ENCODE measurements at places on chromosomes 2 and 18. TPM values are rescaled to one million over a fixed set of nuclear protein-coding genes. Genes with fewer than 3 reads are reported as not detected.

Gene UGP2
- total RNA-seq = 210 TPM

Gene RAB6C
- total RNA-seq = not detected

Gene STPG4
- total RNA-seq = 0.15 TPM

Gene FLACC1
- total RNA-seq = 0.35 TPM

Gene HRH4
- not detected for total RNA-seq

Gene PASK
- 16.0 TPM for total RNA-seq

Gene RELCH
- 31.7 TPM for total RNA-seq

Gene ARHGAP28
- not detected for total RNA-seq

Gene MEIS1
- total RNA-seq = 6.0 TPM

Gene THUMPD2
- 15.6 TPM for total RNA-seq

Gene VAMP5
- 7.2 TPM for total RNA-seq

Gene TUBB8B
- 0.98 TPM for total RNA-seq

Gene XDH
- total RNA-seq = not detected

Gene DSC1
- not detected for total RNA-seq

- H3K27ac ChIP-seq = no peak overlapping the region
- no peaks in the 10 kb centered on the region for H3K36me3 ChIP-seq
- H3K4me3 ChIP-seq = no peak overlapping the region
- H3K27me3 ChIP-seq = no peaks in the 10 kb centered on the region
Measured at GRCh38 chr2:44778671-44779476, 162.6 kb upstream of the SIX3 start.

DNA sequence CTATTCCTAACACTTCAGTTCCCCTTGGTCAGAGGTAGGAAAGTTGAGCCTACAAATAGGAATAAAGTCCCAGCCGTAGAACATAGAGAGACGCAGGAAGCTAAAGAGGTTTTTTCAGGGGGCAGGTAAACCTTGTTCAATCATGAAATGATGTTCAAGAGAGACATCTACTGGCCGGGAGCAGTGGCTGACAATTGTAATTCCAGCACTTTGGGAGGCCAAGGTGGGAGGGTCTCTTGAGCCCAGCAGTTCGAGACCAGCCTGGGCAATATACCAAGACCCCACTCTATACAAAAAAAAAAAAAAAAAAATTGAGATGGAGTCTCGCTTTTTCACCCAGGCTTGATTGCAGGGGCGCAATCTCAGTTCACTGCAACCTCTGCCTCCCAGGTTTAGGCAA is 66.7 kb upstream of the DNAJC10 start:
- H3K4me3 ChIP-seq = no peak overlapping the region
- H3K27me3 ChIP-seq = no peaks in the 10 kb centered on the region
- H3K27ac ChIP-seq = no peak overlapping the region
- H3K4me1 ChIP-seq = no peaks in the 10 kb centered on the region

DNA sequence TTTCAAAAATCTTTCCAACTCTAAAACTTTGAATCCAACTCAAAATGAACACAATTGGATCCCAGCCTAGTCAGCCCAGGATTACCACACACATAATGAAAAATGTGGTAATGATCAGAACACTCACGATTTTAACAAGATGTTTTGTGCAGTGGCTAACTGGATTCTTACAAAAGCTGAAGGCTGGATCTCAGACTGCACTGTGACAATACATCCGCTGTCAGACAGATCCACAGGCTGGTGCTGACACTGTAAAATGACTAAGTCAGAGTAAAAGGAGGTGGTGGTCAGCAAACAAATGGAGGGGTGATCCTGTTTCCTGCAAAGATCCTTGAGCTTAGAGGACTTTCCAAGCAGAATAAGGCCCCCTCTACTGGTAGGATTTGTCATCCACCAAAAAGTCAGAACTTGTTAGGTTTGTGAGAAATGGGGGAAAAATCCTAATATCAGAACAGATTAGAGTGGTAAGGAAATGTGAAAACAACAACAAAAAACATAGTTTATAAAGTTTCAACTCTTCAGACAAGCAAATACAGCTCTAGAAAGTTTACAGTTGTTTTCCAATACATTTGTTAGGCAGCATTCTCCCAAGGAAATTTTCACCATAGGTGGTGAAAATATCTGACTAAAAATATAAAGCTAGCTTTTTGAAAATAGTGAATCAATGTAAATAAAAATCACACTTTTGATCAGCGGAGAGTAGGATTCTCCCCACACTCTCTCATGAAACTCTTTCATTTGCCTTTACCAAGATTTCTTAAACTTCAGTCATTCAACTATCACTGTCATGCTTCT is 211.9 kb downstream of the AGPS start:
- peak overlapping the region; percentile 5 for H3K27ac ChIP-seq
- H3K4me1 ChIP-seq = peaks cover 65% of the 10 kb centered on the region
- peak; percentile 76 for DNase-seq

- DNase-seq = no peak
- no peak overlapping the region for H3K4me3 ChIP-seq
- H3K4me1 ChIP-seq = no peaks in the 10 kb centered on the region
- H3K27me3 ChIP-seq = no peaks in the 10 kb centered on the region
- H3K36me3 ChIP-seq = no peaks in the 10 kb centered on the region
Measured at GRCh38 chr2:137261881-137262585, 496.7 kb downstream of the THSD7B start.

- no peak overlapping the region for H3K27ac ChIP-seq
- DNase-seq = no peak
- no peaks in the 10 kb centered on the region for H3K36me3 ChIP-seq
- H3K27me3 ChIP-seq = no peaks in the 10 kb centered on the region
Measured at GRCh38 chr2:172449911-172450550, 22.6 kb downstream of the ITGA6 start.

DNA sequence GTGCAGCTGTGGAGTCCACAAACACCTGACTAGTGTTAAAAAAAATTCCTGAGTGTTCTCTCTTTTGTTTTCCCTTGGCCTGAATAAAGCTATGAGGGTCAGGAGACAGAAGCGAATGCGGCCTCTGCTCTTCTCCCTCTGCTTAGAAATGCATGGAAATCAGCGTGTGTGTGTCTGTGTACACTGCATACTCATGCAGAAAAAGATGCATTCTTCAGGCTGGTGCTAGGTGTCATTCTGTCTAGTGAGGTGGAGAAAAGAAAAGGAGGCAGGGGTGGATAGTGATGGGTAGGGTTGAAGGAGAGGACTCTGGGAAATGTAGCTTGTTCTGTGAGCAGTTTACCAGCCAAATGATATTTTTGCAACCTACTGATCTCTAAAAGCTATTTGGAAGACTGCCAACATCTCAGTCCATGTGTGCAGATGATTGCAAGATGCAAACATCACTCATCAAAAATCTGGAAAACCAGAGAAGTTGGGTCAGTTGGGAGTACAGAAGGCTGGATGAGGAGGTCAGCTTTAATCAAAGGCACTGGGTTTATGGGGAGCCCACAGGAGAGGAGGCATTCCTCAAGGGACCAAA is 177.7 kb downstream of the INSIG2 start:
- no peaks in the 10 kb centered on the region for H3K36me3 ChIP-seq
- no peak overlapping the region for H3K4me3 ChIP-seq
- DNase-seq = no peak
- no peak overlapping the region for H3K27ac ChIP-seq
- H3K4me1 ChIP-seq = no peaks in the 10 kb centered on the region
- no peaks in the 10 kb centered on the region for H3K27me3 ChIP-seq

- peaks cover 15% of the 10 kb centered on the region for H3K4me1 ChIP-seq
- no peaks in the 10 kb centered on the region for H3K27me3 ChIP-seq
- H3K4me3 ChIP-seq = peak overlapping the region; percentile 82
- DNase-seq = peak; percentile 89
- peak overlapping the region; percentile 93 for H3K27ac ChIP-seq
Measured at GRCh38 chr2:177552422-177553175, 160.0 kb downstream of the AGPS start.

GRCh38 chr2:230244211-230244610 is 18.7 kb downstream of the SP140 start:
- H3K36me3 ChIP-seq = no peaks in the 10 kb centered on the region
- no peak for DNase-seq
- H3K4me3 ChIP-seq = no peak overlapping the region
- no peaks in the 10 kb centered on the region for H3K4me1 ChIP-seq

- no peak overlapping the region for H3K27ac ChIP-seq
- no peaks in the 10 kb centered on the region for H3K36me3 ChIP-seq
- H3K27me3 ChIP-seq = no peaks in the 10 kb centered on the region
- DNase-seq = no peak
Measured at GRCh38 chr2:58466804-58467203, 225.7 kb upstream of the FANCL start.

DNA sequence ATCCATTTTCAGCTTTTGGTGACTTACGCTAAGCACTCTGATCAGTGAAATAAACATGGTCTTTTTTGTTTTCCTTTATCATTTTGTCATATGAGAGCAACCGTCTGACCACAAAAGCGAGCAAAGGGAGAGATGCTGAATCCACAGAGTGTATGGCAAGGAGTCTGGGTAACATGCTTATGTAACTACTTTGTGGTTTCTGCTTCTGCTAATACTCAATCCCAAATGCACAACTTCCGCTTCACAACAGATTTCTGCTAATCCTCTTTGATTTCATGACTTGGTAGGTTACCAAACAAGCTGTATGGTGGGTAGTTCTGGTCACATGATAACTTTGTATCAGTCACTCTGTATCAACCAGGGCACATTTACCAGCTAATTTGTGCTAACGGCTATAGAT is 908.4 kb upstream of the CRIM1 start:
- no peak overlapping the region for H3K4me3 ChIP-seq
- H3K27ac ChIP-seq = no peak overlapping the region
- H3K27me3 ChIP-seq = no peaks in the 10 kb centered on the region
- DNase-seq = no peak

DNA sequence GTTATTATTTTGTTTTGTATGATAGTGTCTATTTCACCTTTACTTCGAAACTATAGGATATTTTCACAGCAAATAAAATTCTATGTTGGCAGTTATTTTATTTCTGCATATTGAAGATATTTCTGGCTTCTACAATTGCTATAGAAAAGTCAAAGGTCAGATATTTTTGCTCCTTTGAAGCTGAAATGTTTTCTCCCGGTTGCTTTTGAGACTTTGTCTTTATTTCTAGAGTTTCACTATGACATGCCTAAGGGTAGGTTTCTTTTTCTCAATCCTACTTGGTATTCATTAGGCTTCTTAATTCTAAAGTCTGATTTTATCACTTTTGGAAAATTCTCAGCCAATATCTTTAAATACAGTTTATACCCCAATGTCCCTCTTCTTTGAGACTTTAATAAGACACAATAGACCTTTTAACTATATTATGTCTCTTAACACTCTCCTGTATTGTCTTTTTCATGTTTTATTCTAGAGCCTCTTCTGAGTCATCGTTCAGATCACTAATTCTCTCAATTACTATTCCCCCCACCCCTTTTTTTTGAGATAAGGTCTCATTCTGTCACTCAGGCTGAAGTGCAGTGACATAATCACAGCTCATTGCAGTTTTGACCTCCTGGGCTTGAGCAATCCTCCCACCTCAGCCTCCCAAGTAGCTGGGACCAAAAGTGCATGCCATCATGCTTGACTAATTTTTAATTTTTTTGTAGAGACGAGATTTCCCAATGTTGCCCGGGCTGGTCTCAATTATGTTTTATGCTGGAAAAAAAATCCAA is 50.5 kb downstream of the USP37 start:
- no peaks in the 10 kb centered on the region for H3K27me3 ChIP-seq
- H3K4me3 ChIP-seq = no peak overlapping the region
- H3K27ac ChIP-seq = no peak overlapping the region
- DNase-seq = no peak
- peaks cover 8% of the 10 kb centered on the region for H3K36me3 ChIP-seq

DNA sequence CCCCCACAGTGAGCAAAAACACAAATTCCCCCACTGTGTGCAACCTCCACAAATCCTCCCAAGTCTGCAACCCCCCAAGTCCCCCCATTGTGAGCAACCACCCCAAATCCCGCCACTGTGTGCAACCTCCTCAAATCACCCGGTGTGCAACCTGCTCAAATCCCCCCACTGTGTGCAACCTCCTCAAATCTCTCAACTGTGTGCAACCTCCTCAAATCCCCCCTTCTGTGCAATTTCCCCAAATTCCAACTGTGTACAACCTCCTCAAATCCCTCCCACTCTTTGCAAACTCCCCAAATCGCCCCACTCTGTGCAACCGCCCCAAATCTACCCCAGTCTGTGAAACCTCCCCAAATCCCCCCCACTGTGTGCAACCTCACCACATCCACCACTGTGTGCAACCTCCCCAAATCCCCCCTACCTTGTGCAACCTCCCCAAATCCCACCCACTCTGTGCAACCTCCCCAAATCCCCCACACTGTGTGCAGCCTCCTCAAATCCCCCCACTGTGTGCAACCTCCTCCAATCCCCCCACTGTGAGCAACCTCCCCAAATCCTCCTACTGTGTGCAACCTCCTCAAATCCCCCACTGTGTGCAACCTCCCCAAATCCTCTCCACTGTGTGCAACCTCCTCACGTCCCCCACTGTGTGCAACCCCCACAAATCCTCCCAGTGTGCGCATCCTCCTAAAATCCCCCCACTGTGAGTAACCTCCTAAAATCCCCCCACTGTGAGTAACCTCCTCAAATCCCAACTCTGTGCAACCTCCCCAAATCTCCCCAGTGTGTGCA is 115.2 kb downstream of the TPO start:
- no peak overlapping the region for H3K4me3 ChIP-seq
- H3K27me3 ChIP-seq = no peaks in the 10 kb centered on the region
- no peak overlapping the region for H3K27ac ChIP-seq
- H3K36me3 ChIP-seq = no peaks in the 10 kb centered on the region
- no peaks in the 10 kb centered on the region for H3K4me1 ChIP-seq

GRCh38 chr2:26298638-26299393 is 47.1 kb upstream of the SELENOI start:
- H3K27me3 ChIP-seq = peaks cover 2% of the 10 kb centered on the region
- peak; percentile 27 for DNase-seq
- peaks cover 27% of the 10 kb centered on the region for H3K4me1 ChIP-seq
- no peak overlapping the region for H3K27ac ChIP-seq
- H3K4me3 ChIP-seq = peak overlapping the region; percentile 73

DNA sequence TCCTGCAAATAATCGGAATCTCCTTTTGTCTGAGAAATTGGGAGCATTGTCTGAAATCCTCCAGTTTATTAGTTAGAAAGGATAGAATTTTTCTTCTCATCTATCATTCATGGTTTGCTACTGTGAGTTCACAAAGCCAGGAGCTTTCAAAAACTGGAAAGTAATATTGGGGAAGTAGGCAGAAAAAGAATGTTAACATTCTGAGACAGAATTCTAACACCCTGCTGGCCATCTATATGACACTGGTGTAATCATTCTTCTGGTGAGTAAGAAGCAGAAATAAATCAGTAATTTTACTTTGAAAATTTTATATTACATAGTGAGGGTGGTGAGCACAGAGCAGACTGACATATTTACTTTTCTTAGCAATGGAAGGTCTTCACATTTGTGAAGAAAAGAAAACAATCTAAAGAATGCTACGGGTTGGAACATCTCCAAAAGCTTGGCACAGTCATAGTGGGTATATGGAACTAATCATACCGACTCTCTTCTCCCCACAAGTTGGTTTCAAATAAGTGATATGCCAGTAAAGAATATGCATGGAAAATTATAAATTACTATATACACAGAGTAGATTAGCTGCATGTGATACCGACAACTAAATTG is 344.9 kb downstream of the LPIN1 start:
- no peaks in the 10 kb centered on the region for H3K36me3 ChIP-seq
- no peak overlapping the region for H3K4me3 ChIP-seq
- no peaks in the 10 kb centered on the region for H3K27me3 ChIP-seq

Data from HepG2 (cell line).